ENCODE measurements at places on chromosomes 3 and 15. TPM values are rescaled to one million over a fixed set of nuclear protein-coding genes. Genes with fewer than 3 reads are reported as not detected.

The CEP70 gene
- 24.9 TPM for total RNA-seq

The TEX9 gene
- total RNA-seq, result 1.4 TPM

The ACTC1 gene
- not detected for total RNA-seq

DNA sequence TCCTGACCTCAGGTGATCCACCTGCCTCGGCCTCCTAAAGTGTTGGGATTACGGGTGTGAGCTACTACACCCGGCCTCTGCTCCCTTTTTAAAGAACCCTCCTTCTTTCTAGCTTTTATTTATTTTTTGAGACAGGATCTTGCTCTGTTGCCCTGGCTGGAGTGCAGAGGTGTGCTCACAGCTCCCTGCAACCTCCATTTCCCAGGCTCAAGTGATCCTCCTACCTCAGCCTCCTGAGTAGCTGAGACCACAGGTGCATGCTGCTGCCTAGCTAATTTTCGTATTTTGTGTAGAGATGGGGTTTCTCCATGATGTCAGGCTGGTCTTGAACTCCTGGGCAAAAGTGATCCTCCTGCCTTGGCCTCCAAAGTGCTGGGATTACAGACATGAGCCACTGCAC, 34.5 kb downstream of the TKT start:
- H3K27ac ChIP-seq, result peak overlapping the region; percentile 38
- no peak for DNase-seq
- peaks cover 6% of the 10 kb centered on the region for H3K4me1 ChIP-seq
- H3K27me3 ChIP-seq, result peaks cover 2% of the 10 kb centered on the region

- H3K36me3 ChIP-seq, result no peaks in the 10 kb centered on the region
- no peak overlapping the region for H3K4me3 ChIP-seq
- H3K27ac ChIP-seq, result no peak overlapping the region
Observed at GRCh38 chr3:29532473-29532872, 251.6 kb downstream of the RBMS3 start.

DNA sequence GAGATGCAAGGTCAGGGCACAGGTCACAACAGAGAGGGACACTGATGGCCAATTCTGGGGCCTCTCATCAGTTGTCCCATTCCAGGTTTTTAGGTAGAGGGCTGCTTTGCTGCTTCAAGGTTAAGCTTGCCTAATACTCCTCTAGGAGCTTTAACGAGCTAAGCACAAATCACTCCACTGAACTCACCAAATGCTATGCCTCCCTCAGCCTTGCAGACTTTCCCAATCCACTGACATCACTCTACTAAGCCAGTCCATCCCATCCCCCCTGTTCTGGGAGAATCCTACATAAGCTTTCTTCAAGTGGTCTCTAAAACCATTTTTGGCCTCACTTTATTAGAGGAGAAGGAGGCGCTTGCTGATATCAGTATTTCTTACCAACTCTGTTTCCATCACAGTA, 24.8 kb upstream of the PDCD6IP start:
- H3K36me3 ChIP-seq, result peaks cover 1% of the 10 kb centered on the region
- DNase-seq, result no peak
- no peak overlapping the region for H3K27ac ChIP-seq
- H3K27me3 ChIP-seq, result peaks cover 10% of the 10 kb centered on the region
- no peaks in the 10 kb centered on the region for H3K4me1 ChIP-seq
- H3K4me3 ChIP-seq, result no peak overlapping the region

GRCh38 chr15:68794863-68795262, 25.8 kb downstream of the ANP32A start:
- H3K36me3 ChIP-seq, result peaks cover 5% of the 10 kb centered on the region
- H3K27me3 ChIP-seq, result no peaks in the 10 kb centered on the region
- H3K4me3 ChIP-seq, result peak overlapping the region; percentile 62
- H3K27ac ChIP-seq, result peak overlapping the region; percentile 71

DNA sequence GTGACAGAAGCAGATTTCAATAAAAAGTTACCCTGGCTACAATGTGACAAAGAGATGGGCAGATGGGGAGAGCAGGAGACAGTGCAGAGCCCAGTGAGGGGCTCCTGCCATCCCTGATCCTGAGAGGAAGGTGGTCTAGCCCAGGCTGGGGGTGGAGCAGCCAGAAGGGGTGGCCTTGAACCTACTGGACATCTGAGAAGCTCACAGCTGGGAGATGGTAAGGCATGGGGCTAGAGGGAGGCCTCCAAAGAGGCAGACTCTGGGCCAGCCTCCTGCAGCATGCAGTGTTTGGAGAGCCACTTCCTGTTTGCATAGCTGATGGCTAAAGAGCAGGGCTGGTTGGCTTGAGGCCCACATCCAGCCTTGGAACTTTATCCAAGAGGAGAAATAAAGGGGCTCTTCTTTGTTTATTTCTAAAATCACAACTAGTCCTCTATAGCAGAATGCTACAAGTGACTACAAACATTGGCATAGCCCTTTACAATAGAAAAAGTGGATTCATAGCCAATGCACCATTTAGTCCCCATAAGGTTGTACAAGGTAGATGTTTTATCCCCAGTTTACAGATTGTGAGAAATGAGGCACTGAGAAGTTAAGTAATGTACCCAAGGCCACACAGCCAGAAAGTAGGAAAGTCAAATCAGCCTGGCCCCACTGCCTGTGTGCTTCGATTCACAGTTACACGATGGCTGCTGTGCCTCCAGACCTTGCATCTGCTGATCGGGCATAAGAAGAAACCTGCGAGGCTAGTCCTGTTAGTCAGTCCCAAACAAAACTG, 4.6 kb downstream of the EFCC1 start:
- peak; percentile 38 for DNase-seq
- H3K36me3 ChIP-seq, result peaks cover 1% of the 10 kb centered on the region
- H3K4me1 ChIP-seq, result peaks cover 26% of the 10 kb centered on the region
- peaks cover 19% of the 10 kb centered on the region for H3K27me3 ChIP-seq
- H3K27ac ChIP-seq, result peak overlapping the region; percentile 76
